Right renal pelvis (tissue), 4 donors: ENCODE measurements at places on chromosomes 5 and 9. TPM values are rescaled to one million over a fixed set of nuclear protein-coding genes. Genes with fewer than 3 reads are reported as not detected.

Gene LURAP1L
- 23.8 TPM for polyA plus RNA-seq

GRCh38 chr5:127025467-127025866 lies 4.9 kb downstream of the MARCHF3 start:
- no peak for DNase-seq

Gene WHRN
- polyA plus RNA-seq = 7.5 TPM

GRCh38 chr9:5893591-5894236 lies 3.0 kb downstream of the MLANA start:
- DNase-seq = no peak

Gene SPATA31D4
- not detected for polyA plus RNA-seq

- DNase-seq = no peak
Measured at GRCh38 chr5:54902791-54903473, 82.5 kb downstream of the ESM1 start.

Gene TRAPPC13
- 33.5 TPM for polyA plus RNA-seq

Gene SERF1A
- polyA plus RNA-seq = 16.8 TPM

GRCh38 chr9:116318468-116319374 lies 165.1 kb downstream of the PAPPA start:
- DNase-seq = no peak

GRCh38 chr9:107942291-107942690 lies 452.7 kb upstream of the KLF4 start:
- no peak for DNase-seq

Gene GPRIN1
- 1.6 TPM for polyA plus RNA-seq

DNA sequence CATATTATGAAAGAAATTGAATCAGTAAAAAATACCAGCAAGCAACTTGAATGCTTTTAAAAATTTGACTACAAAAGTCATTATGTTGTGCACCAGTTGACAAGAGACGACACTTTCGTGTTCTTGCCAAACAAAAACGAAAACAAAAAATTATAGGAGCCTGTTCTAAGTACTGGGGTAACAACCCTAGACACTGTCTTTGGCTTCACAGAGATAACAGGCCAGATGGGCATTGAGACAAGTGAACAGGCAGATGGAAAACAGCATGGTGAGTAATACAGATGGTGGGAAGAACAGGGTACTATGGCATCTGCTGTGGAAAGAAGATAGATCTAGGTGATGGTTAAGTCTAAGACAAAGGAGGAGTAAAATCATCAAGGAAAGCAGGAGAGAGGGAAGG lies 99.0 kb downstream of the CDH12 start:
- DNase-seq = no peak

DNA sequence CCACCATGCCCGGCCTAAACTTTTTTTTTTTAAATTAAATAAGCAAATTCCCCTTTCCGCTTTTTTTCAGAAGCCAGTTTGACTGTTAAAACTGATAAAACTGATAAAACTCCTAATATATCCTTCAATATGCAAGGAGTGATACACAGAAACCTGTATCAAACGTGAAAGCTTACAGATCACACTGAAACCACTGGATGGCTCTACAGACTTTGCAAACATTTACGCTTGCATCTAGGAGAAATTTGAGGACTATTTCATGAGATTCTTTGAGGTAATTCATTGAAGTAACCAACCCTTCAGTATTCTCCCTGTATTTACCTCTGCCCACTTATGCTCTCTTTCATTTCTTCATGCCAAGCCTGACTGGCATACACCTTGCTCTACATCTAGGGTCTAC lies 40.6 kb upstream of the CHD1 start:
- no peak for DNase-seq

DNA sequence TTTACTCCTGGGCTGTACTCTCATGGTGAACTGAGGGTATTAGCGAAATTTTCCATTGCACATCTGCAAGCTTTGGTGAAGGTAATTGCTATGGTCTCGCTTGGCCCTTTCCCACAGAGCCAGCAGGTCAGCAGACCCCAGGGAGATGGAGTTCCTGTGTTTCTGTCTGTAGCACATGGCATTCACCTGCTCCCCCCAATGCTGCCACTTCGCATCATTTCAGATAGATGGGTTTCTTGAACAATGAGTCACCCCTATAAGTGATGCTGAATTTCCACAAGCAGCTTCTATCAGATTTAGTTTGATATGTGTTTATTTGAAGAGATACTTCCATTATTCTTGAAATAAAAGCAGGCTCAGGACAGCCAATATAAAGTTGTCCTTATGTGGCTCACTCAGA lies 117.8 kb downstream of the ERCC6L2 start:
- no peak for DNase-seq

GRCh38 chr9:126375386-126375785 lies 48.8 kb downstream of the MVB12B start:
- no peak for DNase-seq
